SK-MEL-5 (cell line): ENCODE measurements at places on chromosomes 7 and 10. TPM values are rescaled to one million over a fixed set of nuclear protein-coding genes. Genes with fewer than 3 reads are reported as not detected.

- DNase-seq: no peak
Measured at GRCh38 chr10:102675666-102676533, 31.6 kb downstream of the TRIM8 start.

ANKRD1 gene
- not detected in 2 replicates for total RNA-seq

- DNase-seq: peak; percentile 60
Measured at GRCh38 chr7:134255814-134256213, 60.9 kb downstream of the SLC35B4 start.

DNA sequence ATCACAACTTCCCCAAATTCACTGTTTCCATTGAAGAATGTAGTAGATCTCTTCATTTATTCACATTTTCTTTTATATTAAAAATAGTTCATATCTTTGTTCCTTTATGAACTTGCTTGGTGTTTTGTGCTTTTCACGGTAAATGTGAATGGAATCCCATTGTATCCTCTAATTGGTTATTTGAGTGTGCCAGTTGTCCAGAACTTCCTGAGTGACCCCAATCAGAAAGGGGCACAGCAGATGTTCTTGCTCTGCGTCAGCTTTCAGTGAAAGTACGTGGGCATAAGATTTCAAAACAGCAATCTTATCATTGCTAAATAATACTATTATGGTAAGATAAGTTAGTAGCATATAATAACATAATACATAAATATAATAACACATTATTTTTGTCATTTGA, 47.0 kb downstream of the PTPRZ1 start:
- DNase-seq: no peak

TFPI2 gene
- 13.5 and 14.1 TPM in 2 replicates for total RNA-seq

- no peak for DNase-seq
Measured at GRCh38 chr7:149768931-149769330, 4.5 kb downstream of the ZNF467 start.

GRCh38 chr7:151276666-151277590, 28.4 kb upstream of the SMARCD3 start:
- DNase-seq: peak; percentile 74

COL1A2 gene
- total RNA-seq: 0.05 TPM in 2 replicates

DNA sequence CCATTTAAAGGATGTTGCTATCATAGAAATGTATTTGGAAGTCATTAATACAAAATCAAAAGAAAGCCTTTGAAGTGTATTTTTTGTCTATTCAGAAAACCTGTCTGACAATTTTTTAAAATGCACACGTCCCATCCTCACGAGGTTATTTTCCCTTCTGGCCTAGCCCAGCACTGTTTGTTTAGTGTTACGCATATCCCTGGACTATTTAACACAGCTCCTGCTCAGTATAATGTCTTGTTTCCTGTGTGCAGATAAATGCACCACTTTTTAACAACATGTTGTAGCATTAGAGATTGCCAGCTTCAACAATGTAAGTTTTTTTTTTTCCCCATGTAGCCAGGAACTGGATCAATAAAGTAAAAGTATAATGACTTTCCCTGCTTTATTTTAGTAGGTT, 102.6 kb upstream of the SFMBT2 start:
- no peak for DNase-seq

GRCh38 chr10:46266306-46266985, 20.4 kb upstream of the ANTXRL start:
- no peak for DNase-seq

DNA sequence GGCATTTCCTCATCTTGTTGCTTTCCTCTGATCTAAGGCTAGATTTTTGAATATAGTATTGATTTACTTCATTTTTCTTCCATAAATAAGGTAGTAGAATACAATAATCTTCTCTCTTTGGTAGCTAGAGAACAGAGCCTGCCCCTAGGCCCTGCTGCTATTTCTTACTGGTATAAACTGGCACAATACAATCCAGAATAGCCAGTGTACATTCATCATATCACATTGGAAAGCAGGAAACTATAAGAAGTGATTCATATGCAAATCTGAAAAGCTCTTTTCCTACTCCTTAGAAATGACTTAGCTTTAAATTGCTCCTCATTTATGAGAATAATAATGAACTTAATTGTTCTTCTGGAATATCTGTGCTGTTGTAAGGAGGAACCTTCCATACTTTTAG, 100.2 kb downstream of the KCND2 start:
- DNase-seq: no peak

SPDYE6 gene
- total RNA-seq: not detected in 2 replicates

GRCh38 chr7:14271441-14271840, 282.0 kb upstream of the ETV1 start:
- peak; percentile 36 for DNase-seq
